ENCODE measurements at places on chromosomes 6 and 20.
A peak's percentile ranks its signal among the peaks of the same experiment; 100 is the strongest.

DNA sequence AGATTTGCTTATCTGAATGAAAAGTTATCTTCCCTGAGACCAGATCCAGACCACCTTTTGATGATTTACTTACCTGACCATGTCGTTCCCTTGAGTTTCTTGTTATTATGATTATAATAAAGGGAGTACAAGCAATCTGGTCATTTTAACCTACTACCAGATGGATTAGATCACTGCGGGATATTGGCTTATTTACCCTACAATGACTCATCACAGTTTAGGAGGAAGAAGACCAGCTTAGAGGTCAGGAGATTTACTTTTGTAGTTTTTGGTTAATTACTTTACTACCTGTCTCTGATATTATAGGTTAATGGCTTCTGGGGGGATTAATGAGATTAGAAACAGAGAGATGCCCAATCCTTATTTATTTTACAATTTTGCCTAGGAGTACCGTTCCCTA, 10.7 kb downstream of the PKIB start:
- DNase-seq, result no peak

- DNase-seq, result no peak
Measured at GRCh38 chr6:132742495-132742894, 15.2 kb downstream of the VNN2 start.

DNA sequence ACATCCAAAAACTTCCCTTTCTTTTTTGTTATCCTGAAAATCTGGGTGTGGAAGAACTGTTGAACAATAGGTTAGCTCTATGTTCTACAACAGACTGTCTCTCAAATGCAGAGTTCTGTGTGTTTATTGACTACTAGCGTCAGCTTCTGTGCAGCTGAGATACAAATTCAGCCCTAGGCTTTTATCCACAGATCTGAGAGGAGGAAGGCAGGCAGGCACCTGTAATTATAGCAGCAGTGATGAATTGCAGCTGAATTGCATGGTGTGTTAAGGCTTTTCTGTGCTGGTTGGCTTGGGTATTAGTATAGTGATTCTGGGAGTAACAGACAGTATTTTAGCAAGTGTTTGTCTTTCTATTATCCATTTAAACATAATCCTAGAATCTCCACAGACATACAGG, 24.4 kb downstream of the GRIK2 start:
- DNase-seq, result no peak

DNA sequence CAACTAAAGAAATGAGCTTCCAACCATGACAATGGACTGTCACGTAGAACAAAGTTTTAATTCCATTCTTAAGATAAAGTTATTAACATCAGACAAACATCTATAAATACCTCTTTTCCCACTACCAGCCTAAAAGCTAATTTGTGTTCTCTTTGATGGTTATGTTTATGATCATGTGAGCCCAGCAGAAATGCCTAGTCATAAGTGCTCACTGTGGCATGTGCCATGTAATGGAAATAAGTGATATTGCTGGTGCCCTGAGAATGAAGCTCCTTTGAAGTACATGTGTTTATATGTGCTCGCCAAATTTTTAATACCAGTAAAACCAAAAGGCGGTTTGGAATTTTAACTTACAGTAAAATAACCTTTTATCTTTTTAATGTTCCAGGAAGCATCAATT, 205.8 kb downstream of the ISM1 start:
- no peak for DNase-seq

- DNase-seq, result no peak
Measured at GRCh38 chr20:22452442-22453011, 131.8 kb downstream of the FOXA2 start.

DNA sequence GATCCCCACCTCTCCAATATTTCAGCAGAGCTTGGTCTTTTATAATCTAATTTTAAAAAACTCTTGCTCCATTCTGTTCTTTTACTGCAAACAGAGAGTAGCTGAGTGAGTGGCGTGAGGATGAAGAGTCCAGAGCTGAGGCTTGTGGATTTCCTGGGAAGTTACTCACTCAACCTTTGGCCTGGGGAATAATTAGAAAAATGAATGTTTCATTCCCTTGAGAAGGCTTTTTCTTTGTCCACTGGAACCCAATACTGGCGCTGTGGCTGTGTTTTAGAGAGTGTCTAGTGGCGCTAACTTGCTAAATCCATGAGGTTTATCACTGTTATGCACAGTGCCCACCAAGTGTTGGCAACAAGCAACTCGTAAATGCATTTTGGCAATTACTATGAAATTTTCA, 251.5 kb downstream of the HIVEP2 start:
- no peak for DNase-seq

DNA sequence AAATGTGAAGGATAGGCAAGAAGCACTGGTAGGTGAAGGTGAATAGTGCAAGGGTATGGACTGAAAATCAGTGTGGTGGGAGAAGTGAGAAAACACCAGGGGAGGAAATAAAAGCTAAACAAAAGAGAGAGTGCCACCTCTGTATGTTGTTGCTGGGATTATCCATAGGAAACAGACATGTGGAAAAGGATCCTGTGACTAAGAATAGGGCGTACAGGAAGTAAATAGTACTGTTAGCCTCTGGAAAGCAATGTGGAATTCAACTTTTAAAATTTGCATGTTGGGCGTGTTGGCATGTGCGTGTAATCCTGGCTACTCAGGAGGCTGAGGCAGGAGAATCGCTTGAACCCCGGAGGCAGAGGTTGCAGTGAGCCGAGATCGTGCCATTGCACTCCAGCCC, 661.7 kb downstream of the KIF16B start:
- DNase-seq, result no peak

GRCh38 chr20:39290575-39290974, 328.4 kb downstream of the DHX35 start:
- DNase-seq, result peak; percentile 59

GRCh38 chr6:49151461-49151860, 311.6 kb downstream of the MMUT start:
- no peak for DNase-seq

DNA sequence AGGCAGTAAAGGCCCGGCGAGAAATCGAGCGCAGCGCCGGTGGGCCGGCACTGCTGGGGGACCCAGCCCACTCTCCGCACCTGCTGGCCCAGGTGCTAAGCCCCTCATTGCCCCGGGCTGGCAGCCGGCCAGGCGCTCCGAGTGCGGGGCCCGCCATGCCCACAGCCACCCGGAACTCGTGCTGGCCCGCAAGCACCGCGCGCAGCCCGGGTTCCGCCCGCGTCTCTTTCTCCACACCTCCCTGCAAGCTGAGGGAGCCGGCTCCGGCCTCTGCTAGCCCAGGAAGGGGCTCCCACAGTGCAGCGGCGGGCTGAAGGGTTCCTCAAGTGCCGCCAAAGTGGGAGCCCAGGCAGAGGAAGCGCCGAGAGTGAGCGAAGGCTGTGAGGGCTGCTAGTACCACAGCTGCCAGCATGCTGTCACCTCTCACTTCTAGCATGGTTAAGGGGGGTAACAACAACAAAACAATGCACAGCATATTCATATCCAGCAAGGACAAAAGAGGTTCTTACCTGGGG, 11.3 kb upstream of the GMPR start:
- no peak for DNase-seq

DNA sequence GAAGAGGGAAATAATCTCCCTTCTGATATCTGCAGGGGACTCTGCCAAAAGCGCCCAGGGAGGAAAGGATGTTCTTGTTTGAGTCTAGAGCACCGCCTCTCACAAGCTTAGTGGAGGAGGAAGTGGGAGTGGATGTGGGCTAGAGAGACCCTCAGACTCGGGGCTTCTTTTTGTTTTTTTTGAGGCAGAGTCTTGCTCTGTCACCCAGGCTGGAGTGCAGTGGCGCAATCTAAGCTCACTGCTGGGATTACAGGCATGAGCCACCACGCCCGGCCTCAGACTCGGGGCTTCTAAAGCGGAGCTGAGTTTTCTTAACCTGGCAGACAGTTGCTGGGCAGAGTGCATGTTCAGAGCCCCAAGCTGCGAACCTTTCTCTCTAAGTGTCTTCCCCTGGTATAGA, 310.8 kb downstream of the BMP7 start:
- DNase-seq, result no peak

- DNase-seq, result peak; percentile 28
Measured at GRCh38 chr6:111662072-111662793, 56.6 kb upstream of the TRAF3IP2 start.

GRCh38 chr6:14996892-14997291, 249.0 kb upstream of the JARID2 start:
- no peak for DNase-seq

DNA sequence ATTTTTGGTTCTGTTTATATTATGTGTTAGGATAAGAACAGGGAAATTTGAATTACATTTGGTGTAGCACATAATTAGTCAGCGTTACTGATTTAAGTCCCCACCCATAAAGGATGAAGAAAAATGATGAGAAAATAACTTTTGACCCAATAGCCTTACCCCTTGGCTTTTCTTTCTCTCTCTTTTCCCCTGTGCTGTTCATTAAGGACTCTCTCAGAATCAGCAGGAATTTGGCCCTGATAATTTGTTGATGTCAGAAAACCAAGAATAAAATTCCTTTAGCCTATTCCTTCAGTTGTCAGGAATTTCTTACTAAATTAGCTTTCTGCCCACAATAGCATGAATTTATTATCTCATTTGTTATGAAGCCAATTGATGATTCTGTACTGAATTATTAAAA, 18.5 kb downstream of the PLCB1 start:
- no peak for DNase-seq

DNA sequence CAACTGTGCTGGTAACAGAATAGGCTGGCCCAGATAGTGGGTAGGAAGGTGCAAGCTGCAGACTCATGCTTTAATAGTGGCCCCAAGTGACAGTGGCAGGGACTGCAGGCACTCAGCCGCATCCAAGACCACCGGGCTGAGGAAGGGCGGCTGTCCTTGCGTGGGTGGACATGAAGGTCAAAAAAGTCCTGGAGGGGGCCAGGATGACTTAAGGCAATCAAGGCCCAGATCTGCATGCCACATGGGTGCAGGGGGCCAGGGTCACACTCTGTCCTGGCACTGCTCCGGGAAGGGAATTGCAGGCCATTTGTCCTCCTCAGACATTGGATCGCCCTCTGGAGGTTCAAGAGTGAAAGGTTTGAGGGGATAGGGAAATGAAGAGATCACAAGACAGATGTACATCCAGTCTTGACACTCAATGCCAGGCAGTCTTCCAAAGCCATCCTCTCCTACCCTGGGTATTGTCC, 10.4 kb upstream of the VNN2 start:
- DNase-seq, result peak; percentile 80

DNA sequence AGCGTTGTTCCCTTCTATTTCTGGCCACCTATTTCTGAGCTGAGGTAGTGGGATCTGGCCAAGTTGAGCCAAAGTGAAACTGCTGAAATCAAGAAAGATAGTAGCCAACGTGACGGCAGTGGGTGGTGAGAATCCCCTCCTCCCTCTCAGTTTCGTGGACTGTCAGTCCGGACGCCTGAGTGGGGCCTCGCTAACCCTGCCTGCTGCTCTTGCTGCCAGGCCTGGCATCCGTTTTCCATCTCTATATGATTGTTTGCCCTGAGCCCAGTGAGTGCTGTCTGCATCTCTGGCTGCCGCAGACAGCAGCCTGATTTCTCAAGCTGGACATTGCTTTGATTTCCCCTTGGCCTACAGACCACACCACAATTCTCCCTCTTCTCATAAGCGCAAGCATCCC, 23.5 kb upstream of the PAX1 start:
- no peak for DNase-seq

GRCh38 chr6:160972111-160972510, 19.5 kb upstream of the MAP3K4 start:
- no peak for DNase-seq

DNA sequence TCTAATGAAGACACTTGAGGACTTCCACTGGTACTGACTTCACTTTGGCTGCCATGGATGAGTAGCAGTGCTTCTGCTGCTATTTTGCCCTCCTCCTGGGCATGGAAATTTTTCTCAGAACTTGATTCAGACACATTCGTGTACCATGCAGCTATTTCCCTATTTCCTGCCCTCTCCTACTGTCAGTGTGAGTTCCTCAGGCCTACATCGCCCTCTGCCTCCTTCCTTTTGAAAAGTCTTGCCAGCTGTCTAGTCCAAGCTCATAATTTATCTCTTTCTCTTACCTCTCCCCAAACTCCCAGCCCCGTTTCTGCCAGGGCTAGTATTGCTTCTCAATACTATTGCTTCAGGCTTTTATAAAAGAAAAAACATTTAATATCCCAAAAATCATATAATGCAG, 470.2 kb downstream of the ADGRB3 start:
- DNase-seq, result no peak

GRCh38 chr6:99369533-99369932, 20.1 kb upstream of the FAXC start:
- DNase-seq, result no peak

DNA sequence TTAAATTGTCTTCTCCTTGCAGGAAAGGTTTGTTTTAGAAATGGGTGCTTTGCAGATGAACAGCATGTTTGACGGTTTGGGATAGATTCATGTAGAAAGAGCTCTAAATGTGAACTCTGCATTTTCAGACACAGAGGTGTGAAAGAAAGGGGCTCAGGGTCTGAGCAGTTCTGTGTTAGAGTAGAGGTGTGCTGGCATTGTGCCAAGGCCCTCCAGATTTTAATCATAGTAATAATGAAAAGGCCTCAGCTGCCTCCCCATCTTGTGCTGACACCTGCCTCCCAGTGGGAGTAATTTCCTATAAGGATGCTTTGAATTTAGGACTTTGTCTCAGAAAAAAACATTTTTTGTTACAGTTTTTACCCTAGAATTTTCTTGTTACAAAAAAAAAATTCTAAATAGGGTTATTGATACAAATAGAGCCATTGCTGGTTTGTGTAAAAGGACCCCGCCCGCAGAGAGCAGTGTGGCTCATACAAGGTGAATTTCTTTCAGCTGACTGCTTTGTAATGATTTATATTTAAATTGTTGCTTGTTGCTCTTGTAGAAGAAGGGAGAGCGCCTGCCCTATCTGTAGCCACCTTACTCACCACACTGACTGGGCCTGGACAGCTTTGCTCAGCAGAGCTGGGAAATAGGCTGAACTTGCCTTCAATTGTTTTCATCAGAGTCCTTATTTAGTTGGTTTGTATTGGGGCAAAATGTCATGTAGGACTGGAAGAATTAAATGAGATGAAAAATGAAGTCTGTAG, 294.5 kb downstream of the ZFAND3 start:
- DNase-seq, result no peak

DNA sequence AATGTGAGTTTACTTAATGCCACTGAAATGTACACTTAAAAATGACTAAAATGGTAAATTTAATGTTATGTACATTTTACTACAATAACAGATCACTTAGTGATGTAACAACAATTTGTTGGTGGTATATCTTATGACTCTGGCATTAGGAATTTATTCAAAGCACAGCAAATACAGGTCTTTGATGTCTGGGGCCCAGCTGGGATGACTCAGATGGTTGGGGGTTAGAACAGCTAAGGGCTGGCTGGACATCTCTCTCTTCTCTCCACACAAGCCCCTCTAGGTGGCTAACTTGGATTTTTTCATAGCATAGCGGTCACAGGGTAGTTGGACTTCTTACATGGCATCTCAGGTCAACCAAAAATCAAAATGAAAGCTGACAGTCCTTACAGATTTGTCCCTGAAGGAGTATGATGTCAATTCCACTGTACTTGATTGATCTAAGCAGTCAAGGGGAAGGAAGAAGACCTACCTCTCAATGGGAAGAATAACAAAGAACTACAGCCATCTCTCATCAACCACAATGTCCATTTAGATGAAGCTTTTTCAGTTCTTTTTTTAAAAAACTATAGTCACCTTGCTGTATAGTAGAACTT, 37.5 kb upstream of the LCA5 start:
- DNase-seq, result peak; percentile 56

- DNase-seq, result no peak
Measured at GRCh38 chr6:154536999-154537398, 26.5 kb upstream of the CNKSR3 start.
